ENCODE measurements at places on chromosomes 16 and 17.

DNA sequence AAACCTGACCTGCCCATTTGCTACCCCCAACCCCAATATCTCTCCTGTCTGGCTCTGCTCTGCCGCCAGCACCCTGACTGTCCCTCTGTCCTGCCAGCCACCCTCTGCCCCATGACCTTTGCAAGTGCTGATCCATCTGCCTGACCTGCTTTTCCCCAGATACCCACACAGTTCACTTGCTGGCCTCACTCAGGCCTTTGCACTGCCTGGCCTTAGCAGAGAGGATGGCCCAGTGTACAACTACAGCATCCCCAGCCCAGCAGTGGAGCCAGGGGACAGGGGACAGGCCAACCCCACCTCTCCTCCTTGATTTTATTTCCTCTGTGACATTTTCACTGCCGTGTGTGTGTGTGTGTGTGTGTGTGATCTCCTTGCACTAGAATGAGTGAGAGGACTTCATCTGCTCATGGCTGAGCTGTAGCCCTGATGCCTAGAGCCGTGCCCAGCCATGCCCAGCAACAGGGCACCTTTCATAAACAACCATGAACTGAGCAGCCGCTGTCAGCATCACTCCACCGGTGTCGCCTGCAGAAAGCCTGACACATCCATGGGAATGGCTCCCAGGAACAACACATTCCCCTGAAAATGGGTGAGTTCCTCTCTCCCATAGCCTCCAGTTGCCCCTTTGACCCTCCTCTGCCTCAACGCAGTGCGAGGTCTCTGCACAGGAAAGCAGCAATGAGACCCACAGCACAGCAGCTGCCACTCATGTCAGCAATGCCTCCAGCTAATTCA is 36.0 kb upstream of the RBFOX3 start:
- DNase-seq, result no peak

- DNase-seq, result no peak
These were observed 17.2 kb upstream of the CACNG1 start for GRCh38 chr17:67027031-67027628.

DNA sequence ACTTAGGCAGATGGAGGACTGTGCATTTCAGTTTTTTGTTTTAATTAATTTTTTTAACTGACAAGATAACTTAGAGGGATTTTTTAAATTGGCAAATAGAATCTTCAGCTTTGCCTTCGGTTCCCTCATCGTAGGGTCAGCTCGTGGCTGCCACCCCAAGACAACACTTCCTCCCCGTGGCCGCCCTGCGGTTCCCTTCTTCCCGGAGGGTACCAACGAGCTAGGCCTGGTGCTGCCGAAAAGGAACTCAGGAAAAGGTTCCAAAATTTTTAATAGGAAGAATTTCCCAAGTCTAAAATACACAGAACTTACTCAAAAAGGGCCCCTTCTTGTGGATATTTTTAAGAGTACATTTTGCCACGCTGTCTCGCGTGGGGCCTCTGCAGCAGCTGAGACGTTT is 210.4 kb upstream of the CHMP6 start:
- no peak for DNase-seq

DNA sequence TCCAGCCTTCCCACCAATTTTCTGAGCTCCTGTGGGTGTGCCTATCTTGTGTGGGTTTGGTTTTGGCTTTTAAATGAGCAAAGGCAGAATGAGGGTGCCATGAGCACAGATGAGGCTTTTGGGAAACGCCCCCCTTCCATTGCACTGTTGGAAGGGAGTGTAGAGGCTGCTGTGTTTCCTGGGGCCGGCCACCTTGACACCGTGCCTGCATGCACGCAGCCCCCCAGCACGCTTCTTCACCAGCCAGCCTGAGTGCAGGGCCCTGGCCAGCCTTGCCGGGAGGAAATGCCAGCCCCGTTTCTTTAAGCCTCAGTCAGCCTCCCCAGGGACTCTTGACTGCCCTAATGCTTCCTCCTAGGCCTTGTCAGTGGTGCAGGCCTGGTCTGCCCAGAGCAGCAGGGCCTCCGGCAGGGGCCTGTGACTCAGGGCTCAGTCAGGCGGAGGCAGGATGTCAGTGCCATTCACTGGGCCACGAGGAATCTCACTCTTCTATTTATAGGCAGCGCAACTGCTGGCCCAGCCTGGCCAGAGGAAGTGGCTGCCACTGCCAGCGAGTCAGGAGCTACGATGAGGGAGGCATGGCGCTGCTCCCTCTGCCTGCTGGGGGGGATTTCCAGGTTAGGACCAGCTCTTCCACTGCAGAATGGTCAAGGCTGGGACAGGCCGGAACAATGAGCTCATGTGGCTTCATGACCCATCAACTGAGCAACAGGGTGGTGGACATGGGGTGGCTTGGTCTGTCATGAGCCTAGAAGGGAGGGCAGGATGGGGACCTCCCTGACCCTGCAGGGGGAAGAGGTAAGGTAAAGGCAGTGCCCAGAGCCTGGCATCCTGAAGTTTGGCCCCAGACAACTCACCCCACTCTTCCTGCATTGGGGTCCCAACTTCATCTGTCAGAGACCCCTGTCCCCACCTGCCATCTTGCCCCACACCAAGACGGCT is 205.2 kb downstream of the RAB11FIP4 start:
- DNase-seq, result no peak

DNA sequence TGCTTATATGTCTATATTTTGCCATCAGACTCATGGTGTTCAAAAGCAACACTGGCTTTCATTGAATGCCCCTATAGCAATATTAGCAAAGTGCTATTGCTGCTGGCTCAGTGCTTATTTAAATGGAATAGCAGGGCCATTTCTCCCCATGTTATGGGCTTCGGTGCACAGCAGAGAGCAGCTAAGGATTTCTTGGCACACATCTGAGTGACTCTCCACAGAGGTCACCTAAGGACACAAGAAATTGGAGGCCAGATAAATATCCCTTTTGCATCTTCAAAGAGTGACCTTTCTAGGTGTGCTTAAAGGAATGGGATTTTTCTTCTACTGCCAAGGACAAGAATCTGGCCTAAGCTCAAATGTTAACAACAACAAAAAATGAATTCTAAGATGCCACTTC is 751.8 kb downstream of the CDH11 start:
- no peak for DNase-seq

GRCh38 chr16:3459401-3460090 is 16.1 kb downstream of the NAA60 start:
- DNase-seq, result no peak

DNA sequence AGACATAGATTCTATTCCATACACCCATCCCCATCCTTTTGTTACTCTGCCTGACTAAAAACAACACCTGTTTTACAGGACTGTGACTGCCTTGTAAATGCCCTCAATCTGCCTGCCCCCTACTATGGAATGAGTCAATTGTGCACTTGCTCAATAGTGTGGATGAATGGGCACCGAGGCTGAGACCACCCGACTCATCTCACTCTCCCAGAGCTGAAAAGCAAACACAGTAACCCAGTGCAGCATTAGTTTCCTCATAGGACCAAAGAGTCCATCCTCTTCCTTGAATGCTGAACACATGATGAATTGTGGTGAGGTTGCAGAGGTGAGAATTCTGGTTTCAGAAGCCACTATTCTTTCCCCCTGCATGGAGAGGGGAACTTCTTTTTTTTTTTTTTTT is 233.7 kb downstream of the ZFHX3 start:
- no peak for DNase-seq

DNA sequence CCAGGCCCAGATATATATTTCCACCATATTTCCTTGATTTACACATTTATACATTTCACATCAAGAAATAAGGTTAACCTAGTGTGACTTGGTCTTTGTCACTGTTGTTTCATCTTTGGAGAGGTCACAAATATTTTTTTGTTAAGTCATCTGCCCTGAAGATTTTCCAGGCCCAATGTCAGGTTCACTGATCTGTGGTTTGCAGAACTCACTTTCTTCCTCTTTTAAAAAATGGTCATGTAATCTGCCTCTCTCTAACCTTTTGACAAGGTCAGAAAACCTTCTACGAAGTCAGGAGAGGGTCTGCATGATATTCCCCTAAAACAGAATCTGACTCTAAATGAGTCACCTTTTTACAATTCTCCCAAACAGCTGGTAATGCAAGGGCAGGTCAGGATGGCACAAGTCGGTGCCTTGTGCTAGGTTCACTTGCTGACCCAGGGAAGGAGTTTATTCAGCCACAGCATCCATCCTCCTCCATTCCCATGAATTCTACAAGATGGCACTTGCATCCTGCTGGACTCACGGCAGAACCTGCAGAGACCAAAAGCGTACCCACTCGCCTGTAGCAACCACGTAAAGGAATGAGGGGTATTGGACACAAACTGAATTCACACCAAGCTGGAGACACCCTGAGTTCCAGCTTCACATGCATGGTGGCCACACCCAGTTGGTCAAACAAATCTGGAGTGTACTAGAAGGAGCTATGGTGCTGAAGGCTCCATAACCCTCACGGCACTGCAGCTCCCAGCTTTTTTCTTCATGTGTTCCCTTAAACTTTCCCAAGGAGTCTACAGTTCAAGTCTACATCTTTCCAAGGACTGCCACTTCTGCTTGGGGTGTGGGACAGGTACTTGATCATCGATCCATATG is 1.6 kb upstream of the KIAA0513 start:
- no peak for DNase-seq

- DNase-seq, result no peak
These were observed 218.8 kb downstream of the IRF8 start for GRCh38 chr16:86117756-86118155.

- DNase-seq, result no peak
These were observed 23.5 kb downstream of the AATF start for GRCh38 chr17:36972186-36972700.

DNA sequence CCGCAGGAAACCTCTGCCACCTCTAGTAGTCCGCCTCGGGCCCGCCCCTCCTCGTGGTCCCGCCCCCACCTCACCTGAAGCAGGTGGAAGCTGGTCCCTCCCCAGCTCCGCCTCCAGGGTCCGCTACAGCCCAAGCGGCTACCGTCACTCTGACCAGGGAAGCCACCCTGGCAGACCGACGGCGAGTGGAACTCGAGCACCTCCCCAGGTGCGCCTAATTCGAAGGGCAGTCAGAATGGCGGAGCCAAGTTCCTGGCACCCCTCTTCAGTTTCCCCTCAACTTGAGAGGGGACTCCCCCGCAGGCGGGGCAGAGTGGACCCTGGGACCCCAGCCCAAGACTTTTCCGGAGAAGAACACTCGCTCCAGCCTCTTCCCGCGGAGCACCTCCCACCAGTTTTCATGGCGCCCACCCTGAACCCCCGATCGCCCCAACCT is 507 bp downstream of the FHOD1 start:
- no peak for DNase-seq

GRCh38 chr16:66141885-66142284 is 224.6 kb upstream of the CDH5 start:
- no peak for DNase-seq

- no peak for DNase-seq
These were observed 37.0 kb downstream of the RGS9 start for GRCh38 chr17:65173976-65174683.

DNA sequence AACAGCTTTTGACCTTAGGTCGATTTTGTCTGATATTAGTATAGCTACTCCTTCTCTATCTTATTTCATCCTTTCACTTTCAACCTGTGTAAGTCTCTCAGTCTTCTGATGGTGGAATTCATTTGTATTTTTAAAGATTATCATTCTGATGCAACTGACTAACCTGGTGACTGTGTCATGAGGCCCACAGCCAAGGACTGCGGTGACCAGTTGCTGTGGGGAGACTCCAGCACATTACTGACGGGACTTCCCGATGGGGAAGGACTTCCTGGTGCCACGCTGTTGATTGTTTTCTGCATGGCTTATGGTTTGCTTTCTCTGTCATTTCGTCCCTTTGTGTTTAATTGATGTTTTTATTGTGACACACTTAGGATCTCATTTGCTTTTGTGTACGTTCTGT is 34.2 kb downstream of the RMI2 start:
- no peak for DNase-seq

DNA sequence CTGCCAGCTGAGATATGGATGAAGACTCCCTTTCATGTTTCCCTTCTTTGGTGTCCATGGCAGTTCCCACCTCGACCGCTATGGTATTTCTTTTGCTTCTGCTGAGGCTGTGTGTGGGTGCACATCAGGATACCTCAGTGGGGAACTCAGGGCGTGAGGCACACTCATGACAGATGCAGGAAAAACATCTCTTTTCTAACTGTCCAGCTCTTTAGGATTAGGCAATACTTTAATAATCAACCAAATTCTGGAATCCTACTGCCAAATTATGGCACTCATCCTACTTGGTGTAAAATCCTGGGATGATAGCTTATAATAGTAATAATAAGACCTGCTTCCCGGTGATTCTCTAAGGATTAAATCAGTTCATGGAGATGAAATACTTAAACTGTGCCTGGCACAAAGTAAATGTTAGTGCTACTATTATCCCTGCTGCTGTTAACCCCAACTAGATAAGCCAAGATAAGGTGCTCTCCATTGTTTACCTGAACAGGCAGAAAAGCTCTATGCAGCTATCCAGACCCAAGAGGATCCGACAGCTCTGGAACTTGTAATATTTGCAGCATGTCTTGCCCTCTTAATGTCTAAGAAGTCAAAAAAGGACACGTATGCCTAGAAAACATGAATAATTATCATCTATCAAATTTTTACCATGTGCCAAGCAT is 543.3 kb downstream of the WWOX start:
- no peak for DNase-seq

DNA sequence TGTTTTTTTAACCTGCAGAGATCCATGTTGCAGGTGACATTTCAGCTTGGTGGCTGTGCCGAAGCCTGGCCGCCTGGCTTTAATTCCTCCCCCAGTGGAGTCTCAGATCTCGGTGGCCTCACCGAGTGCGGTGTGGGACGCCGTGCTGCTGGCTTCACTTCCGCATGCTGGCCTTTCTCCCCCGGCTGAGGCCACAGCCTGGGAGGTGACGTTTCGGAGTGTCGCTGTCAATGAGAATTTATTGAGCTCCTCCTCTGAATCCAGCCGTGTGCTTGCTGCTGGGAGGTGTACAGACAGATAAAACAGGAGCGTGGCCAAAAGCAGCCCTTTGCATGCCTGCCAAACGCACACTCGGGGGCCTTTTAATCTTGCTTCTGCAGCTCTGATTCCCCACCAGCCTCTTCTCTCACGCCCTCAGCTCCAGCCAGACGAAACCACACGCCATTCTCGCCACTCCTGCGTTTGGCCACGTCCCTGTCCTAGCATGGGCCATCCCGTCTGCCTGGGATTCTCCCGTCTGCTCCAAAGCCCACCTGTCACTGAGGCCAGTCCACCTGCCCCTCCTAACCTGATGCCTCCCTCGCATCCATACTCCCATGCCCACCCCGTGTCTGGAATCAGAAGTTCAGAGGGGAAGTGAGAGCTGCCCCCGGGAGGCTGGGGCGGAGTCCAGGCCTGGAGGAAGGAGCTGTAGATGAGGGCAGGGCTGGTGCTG is 3.6 kb downstream of the GSE1 start:
- DNase-seq, result no peak

GRCh38 chr17:2814481-2815341 is 18.5 kb downstream of the RAP1GAP2 start:
- DNase-seq, result no peak

DNA sequence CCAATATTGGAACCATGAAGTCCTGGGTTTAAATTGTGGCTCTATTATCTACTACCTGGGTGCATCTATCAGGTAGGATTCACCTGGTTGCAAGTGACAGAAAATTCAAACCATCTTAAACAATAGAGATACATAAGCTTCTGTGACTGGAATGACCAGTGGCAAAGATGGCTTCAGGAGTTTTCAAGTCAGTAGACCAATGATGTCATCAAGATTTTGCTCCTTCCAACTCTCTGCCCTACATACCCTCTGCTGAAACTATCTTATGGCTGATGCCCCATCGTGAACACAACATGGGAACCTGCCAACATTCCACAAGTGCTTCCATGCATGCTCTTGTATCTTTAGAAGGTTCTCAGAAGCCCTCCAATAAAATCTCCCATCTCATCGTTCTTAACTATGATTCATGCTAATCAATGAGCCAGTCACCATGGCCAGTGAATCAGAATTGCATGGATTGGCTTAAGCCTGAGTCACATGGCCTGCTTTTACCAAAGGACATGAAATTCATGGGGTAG is 180.9 kb downstream of the GRIN2A start:
- no peak for DNase-seq

Data from cortex of kidney (tissue), 1 donor.